ENCODE measurements at places on chromosomes 11 and 22.

GRCh38 chr11:121706884-121707420 lies 254.2 kb upstream of the SORL1-AS1 start:
- DNase-seq: no peak

DNA sequence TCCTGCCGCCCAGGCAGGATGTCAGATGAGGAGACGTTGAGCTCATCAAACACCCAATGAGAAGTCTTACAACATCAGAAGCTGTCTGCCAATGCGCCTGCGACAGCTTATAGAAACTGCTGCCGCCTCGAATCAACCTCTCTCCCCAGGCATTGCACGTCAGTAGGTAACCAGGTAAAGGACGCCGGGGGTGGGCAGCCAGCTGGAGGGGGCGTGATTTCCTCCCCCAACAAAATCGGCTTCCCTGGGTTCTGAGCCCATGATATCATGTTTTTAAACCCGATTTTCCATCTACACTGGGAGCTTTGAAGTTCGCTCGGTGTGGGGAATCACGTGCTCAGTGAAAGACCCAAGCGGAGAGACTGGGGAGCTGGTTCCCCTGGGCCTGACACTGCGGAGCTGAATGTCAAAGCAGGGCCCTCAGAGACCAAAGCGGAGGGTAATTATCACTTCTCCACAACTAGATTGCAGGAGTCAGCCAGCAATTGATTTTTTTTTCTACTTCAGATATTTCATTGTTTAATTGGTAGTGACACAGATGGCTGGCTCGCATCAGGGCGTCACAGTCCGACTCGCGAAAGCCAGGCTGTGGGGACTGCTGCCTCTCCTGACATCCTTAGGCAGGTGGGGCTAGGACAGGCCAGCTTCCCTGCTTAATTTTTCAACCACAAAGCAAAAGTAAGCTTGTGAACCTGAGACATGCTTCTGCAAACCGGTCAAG lies 15.4 kb downstream of the FAM83F start:
- no peak for DNase-seq

DNA sequence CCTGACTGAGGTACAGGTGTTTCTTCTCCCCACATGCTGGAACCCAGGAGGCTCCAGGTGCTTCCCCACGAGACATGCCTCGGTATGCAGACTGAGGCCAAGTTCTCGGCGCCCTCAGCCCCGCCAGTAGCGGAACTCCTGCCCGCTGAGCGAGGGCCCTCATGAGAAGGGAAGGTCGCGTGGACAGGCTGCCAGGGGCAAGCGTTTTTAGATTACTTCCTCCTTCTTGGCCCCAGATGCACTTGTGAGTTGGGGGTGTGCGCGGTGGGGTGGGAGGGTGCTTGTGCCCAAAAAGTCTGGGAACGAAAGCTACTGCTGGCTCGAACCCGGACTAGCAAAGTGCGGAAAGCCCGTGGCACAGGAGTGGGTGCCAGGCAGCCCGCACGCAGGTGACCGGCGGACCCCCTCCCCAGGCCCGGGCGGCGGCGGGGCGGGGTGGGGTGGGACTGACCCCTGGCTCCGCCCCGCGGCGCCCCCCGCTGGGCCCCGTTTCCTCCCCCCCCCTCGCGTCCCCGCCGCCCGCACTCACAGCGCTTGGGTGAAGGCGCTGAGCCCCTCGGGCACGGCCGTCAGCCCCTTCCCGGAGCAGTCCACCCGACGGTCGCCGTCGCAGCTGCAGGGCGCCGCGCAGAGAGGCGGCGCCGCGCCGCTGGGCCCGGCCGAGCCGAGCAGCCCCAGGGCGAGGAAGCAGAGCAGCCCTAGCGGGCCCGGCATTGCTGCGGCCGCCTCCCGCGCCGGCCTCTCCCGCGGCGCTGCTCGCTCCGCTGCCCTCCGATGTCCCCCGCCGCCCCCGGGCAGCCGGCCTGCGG lies 797 bp downstream of the LGR4 start:
- peak; percentile 13 for DNase-seq

- DNase-seq: no peak
Observed at GRCh38 chr22:27107824-27108223, 450.4 kb downstream of the MIAT start.

- DNase-seq: no peak
Observed at GRCh38 chr11:72036687-72037086, 38.0 kb downstream of the IL18BP start.

GRCh38 chr11:76692956-76693355 lies 22.4 kb upstream of the LRRC32 start:
- no peak for DNase-seq

GRCh38 chr11:3855808-3856491 lies 486 bp downstream of the STIM1 start:
- peak; percentile 32 for DNase-seq

DNA sequence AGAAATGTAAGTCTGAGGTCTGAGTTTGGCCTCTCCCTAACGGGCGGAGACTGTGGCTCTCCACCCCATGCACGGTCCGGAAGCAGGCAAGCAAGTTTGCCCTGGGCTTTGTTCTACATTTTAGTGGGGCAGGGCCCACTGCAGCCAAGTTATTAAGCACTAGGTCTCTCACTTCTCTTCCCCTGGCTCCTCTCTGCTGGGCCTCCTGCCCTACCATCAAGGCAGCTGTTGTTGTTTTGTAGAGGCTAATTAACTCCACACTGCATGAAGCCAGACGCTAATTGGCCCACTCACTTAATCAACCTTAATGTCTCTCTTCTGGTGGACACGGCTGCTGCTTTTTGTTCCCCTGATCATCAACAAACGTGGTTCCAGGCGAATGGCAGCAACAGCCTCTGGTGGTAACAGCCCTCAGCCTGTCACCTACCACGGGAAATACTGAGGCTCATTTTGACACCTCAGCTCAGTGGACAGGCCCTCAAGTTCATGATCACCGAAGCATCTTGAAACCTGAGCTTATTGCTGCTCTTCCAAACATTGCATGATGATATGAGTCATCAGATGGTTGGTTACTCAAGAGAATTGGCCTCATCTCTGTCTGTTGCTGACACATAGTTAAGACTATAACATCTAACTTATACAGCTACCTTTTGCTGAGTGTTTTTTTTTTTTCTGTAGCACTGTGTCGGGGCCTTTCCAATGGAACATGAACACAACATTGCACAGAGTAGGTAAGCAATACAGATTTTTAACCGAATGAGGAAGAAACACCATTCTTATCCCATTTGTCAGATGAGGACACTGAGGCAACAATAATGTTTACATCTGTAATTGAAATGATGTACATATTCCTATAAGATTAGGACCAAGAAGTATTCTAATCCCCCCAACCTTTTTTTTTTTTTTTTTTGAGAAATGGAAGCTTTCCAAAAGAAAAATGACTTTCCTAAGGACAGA lies 20.8 kb upstream of the LMO2 start:
- DNase-seq: no peak

DNA sequence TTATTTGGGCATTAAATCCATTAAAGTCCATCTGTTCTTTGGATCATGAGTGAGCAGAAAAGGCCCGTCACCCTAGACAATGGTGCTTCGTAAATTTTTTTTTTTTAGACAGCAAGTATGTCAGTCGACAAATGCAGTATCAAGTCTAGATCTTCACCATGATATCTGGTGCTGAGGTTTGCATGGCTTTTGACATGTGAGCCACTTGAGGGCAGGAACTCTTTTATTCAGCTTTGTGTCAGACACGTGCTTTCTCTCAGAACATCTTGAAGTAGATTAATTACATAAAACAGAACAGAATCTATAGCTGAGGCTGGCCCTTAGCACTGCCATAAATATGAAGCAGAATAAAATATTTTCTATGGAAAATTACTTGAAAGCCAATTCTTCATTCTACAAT lies 62.9 kb upstream of the CARD18 start:
- no peak for DNase-seq

DNA sequence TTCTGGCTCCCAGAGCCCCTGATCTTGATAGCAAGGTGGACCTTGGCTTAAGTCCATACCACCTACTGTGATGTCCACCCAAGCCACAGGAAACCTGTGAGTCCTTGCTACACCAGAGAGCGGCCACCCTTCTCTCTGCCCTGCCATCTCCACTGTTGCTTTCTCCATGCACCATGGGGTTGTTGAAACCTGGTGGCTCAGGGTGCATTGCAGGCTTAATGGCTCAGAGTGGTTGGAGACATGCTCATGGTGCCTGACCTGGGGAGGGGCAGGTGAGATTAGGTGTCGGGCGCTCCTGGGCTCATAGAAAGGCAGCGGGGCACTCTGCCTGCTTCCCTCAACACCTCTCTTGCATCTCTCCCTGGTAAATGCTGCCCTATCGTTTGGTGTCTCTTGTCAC lies 25.0 kb upstream of the CACNG2 start:
- DNase-seq: no peak

DNA sequence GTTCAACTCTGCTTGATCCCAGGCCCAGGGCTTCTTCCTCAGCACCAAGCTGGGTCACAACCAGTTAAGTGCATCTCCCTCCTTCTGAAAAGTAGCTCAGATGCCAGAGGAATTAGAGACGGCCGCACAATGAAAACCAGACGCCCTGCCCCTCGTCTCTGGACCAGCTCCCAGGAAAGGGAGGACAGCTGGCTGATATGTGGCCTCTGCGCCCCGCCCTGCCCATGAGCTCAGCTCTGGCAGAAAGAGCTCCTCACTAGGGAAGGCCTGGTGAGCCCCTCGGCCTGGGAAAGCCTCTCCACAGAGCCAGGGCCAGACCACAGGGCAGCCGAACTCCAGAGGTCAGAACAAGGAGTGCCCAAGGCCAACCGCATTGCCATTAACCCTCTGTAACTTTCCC lies 18.1 kb upstream of the SCGB1A1 start:
- no peak for DNase-seq
